Effector CD8-positive, alpha-beta T cell (primary cell): ENCODE measurements at places on chromosomes 7 and 10.

DNA sequence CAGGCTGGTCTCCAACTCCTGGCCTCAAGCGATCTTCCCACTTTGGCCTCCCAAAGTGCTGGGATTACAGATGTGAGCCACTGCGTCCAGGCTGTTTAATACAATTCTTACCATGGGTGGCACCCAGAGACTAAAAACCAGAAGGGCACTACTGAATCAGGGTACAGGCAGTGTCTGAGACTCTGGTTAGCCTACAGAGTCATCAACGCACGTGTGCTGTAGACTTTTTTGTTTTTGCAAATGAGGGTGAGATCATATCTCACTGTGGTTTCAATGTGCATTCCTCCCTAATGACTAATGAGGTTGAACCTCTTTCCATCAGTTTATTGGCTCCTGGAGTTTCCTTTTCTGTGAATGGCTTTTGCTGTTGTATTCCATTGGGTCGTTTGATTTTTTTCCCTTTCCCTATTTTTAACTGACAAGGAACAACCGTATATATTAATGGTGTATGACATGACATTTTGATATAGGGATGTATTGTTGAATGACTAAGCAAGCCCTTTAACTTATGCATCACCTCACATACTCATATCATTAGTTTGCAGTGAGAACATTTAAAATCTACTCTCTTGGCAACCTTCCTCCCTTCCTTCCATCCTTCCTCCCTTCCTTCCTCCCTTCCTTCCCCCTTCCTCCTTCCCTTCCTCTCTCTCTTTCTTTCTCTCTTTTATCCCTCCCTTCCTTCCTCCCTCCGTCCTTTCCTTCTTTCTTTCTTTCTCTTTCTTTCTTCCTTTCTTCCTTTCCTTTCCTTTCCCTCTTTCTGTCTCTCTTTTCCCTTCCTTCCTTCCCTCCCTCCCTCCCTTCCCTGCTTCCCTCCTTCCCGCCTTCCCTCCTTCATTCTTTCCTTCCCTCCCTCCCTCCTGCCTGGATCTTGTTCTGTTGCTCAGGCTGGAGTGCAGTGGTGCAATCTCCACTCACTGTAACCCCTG is 9.3 kb upstream of the TMEM270 start:
- DNase-seq, result no peak

- no peak for DNase-seq
These were observed 30.6 kb upstream of the PCBD1 start for GRCh38 chr10:70918851-70919530.

GRCh38 chr10:48678041-48678440 is 6.6 kb upstream of the WDFY4 start:
- DNase-seq, result no peak

GRCh38 chr7:47249361-47249760 is 332.6 kb downstream of the TNS3 start:
- DNase-seq, result no peak

DNA sequence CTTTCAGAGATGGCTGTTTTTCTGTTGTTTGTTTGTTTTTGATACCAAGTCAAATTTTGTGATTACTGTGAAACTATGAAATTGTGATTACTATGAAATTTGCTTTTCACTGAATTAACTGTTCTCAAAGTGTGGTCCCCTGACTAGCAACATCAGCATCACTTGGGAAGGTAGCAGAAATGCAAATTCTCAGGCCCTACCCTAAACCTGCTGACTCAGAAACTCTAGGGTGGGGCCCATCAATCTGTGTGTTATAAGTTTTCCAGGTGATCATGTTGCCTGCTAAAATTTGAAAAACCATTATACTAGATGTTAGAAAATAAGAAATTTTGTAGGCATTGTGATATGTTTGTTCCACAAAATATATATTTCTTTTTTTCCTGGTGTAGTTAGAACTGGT is 1.2 kb downstream of the IFIT1B start:
- no peak for DNase-seq

DNA sequence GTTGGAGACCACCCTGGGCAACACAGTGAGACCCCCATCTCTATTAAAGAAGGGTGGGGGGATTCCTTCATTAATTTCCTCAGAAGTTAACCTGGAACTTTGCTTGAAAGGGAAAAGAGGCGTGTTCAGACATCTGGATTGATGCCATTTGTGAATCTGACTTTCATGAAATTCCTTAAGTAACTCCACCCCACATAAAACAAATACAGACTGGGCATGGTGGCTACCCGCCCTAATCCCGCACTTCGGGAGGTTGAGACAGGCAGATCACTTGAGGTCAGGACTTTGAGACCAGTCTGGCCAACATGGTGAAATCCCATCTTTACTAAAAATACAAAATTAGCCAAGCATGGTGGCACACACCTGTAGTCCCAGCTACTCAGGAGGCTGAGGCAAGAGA is 75.0 kb downstream of the EEPD1 start:
- no peak for DNase-seq

DNA sequence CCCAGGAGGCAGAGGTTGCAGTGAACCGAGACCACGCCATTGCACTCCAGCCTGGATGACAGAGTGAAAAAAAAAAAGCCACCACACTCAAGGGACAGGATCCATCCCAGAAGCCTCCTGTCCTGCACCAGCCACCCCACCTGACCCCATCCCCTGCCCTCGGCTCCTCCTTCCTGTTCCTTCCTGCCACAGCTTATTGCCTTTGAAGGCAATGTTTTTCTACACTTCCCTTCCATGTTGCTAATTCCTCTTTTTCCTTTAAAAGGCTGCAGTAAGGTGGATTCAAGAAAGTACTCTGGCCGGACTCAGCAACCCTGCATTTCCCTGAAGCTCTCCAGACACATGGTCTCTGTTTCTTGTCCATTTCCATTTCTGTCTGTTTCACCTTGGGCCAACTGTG is 80.9 kb downstream of the FAM171A1 start:
- DNase-seq, result no peak

DNA sequence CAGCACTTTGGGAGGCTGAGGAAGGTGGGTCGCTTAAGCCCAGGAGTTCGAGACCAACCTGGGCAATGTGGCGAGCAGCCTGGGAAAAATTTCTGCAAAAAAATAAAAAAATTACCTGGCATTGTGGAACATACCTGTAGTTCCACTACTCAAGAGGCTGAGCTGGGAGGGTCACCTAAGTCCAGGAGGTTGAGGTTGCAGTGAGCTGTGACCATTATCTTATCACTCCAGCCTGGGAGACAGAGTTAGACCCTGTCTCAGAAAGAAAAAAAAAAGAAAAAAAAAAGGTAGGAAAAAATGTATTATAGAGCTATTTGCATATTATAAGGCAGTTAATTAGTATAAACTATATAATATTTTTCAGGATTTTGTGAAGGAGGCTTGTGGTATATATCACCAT is 11.0 kb upstream of the TSPAN13 start:
- no peak for DNase-seq

DNA sequence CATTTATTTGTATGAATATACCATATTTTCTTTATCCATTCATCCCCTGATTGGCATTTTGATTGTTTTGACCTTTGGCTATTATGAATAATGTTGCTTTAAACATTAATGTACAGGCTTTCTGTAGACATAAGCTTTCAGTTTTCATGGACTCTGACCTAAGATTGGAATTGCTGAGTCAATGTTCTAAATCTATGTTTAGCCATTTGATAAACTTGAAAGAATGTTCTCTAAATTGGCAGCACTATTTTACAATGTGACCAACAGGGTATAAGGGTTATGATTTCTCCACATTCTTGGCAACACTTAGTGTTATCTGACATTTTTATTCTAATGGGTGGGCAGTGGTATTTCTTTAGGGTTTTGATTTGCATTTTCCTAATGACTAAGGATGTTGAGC is 229.7 kb upstream of the ETV1 start:
- no peak for DNase-seq

DNA sequence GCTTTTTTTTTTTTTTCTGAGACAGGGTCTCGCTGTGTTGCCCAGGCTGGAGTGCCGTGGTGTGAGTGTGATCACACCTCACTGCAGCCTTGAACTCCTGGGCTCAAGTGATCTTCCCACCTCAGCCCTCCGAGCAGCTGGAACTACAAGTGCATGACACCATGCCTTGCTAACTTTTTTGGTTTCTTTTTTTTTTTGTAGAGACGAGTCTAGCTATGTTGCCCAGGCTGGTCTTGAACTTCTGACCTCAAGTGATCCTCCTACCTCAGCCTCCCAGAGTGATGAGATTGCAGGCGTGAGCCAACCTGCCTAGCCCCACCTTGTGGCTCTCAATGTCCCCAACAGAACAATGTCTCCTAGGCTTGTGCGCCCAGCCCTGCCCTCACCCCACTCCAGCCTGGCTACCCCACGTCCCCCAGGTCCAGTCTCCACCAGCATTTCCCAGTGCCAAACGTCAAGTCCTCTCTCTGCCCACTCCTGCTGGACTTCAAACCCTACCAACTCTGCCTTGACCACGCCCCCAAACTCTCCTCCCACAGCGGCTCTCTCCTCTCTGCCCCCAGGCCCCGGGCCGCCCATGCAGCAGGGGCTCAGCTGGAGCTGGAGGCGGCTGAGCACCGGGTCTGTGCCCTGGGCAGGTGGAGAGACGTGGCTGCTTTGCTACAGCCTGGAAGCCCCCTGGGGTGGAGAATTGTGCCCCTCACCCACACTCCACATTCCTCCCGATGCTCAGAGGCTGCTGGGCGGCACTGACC is 18.9 kb downstream of the BHLHA15 start:
- no peak for DNase-seq

- no peak for DNase-seq
These were observed 37.5 kb downstream of the AGAP4 start for GRCh38 chr10:45809837-45810236.

- peak; percentile 26 for DNase-seq
These were observed 3.0 kb downstream of the IKZF1 start for GRCh38 chr7:50307368-50308032.
